Metanephros (tissue), 2 donors: ENCODE measurements at places on chromosomes 4 and X. TPM values are rescaled to one million over a fixed set of nuclear protein-coding genes. Genes with fewer than 3 reads are reported as not detected.

The DUSP9 gene
- 72.7 TPM for total RNA-seq

The SPATA4 gene
- total RNA-seq: 0.88 TPM

The MAGEA10 gene
- not detected for total RNA-seq

The ARX gene
- total RNA-seq: 0.06 TPM

The NEUROG2 gene
- not detected for total RNA-seq

The GYPB gene
- 23.6 TPM for total RNA-seq

The MAGEB2 gene
- total RNA-seq: not detected

The PDZD4 gene
- 10.6 TPM for total RNA-seq

The PRDM5 gene
- 27.0 TPM for total RNA-seq

The CYSLTR1 gene
- total RNA-seq: 3.0 TPM

The SPIN2A gene
- 5.2 TPM for total RNA-seq

The GPR101 gene
- not detected for total RNA-seq

The TLR1 gene
- total RNA-seq: 7.6 TPM

The TRAPPC2 gene
- 30.0 TPM for total RNA-seq

The ADGRL3 gene
- 53.1 TPM for total RNA-seq

The ANOS1 gene
- total RNA-seq: 7.4 TPM

The RS1 gene
- not detected for total RNA-seq

The P2RY4 gene
- 0.35 TPM for total RNA-seq

The OFD1 gene
- total RNA-seq: 32.9 TPM

The FGF2 gene
- 8.7 TPM for total RNA-seq

The RIPPLY1 gene
- 1.3 TPM for total RNA-seq

The IL15 gene
- total RNA-seq: 4.0 TPM

The RRH gene
- 0.18 TPM for total RNA-seq

The NPY2R gene
- 0.23 TPM for total RNA-seq
